ENCODE measurements at places on chromosomes 13 and 19. TPM values are rescaled to one million over a fixed set of nuclear protein-coding genes. Genes with fewer than 3 reads are reported as not detected.

Gene NAPSA
- total RNA-seq = 0.85 TPM

Gene IL11
- not detected for total RNA-seq

Gene LIG1
- 22.0 TPM for total RNA-seq

Gene CERS1
- not detected for total RNA-seq

Gene ITGBL1
- 34.6 TPM for total RNA-seq

Gene ZNF134
- total RNA-seq = 10.6 TPM

Gene ZNF66
- total RNA-seq = 6.6 TPM

Gene BIVM
- total RNA-seq = 17.4 TPM

Gene ZNF766
- 13.9 TPM for total RNA-seq

Gene SLC15A1
- not detected for total RNA-seq

Gene SERPINE3
- total RNA-seq = not detected

Gene AP2S1
- total RNA-seq = 80.2 TPM

Gene EFNA2
- total RNA-seq = not detected

Gene GCDH
- total RNA-seq = 98.5 TPM

Gene CELF5
- total RNA-seq = not detected

Gene TNFRSF19
- 1.3 TPM for total RNA-seq

Gene MAST1
- not detected for total RNA-seq

Gene FFAR2
- not detected for total RNA-seq

Gene CLEC17A
- not detected for total RNA-seq

Gene CYP4F2
- total RNA-seq = not detected

Gene FUT1
- total RNA-seq = 1.0 TPM

Gene OR7A5
- total RNA-seq = not detected

Gene ZNF285
- 2.6 TPM for total RNA-seq

Gene ZNF723
- not detected for total RNA-seq

Gene ZNF763
- 5.5 TPM for total RNA-seq

Gene ENOX1
- 4.7 TPM for total RNA-seq

Measured in subcutaneous adipose tissue (tissue), 4 donors.